ENCODE measurements at places on chromosomes 2 and 18.
A peak's percentile ranks its signal among the peaks of the same experiment; 100 is the strongest.

GRCh38 chr2:16899958-16900357, 234.3 kb upstream of the CYRIA start:
- no peak for DNase-seq

- DNase-seq, result no peak
Observed at GRCh38 chr2:77005522-77005921, 516.7 kb downstream of the LRRTM4 start.

GRCh38 chr2:156437272-156437930, 1.2 kb downstream of the GPD2 start:
- DNase-seq, result no peak

- no peak for DNase-seq
Observed at GRCh38 chr18:58078889-58079573, 35.0 kb downstream of the NEDD4L start.

- DNase-seq, result no peak
Observed at GRCh38 chr2:127078666-127079270, 28.2 kb downstream of the BIN1 start.

DNA sequence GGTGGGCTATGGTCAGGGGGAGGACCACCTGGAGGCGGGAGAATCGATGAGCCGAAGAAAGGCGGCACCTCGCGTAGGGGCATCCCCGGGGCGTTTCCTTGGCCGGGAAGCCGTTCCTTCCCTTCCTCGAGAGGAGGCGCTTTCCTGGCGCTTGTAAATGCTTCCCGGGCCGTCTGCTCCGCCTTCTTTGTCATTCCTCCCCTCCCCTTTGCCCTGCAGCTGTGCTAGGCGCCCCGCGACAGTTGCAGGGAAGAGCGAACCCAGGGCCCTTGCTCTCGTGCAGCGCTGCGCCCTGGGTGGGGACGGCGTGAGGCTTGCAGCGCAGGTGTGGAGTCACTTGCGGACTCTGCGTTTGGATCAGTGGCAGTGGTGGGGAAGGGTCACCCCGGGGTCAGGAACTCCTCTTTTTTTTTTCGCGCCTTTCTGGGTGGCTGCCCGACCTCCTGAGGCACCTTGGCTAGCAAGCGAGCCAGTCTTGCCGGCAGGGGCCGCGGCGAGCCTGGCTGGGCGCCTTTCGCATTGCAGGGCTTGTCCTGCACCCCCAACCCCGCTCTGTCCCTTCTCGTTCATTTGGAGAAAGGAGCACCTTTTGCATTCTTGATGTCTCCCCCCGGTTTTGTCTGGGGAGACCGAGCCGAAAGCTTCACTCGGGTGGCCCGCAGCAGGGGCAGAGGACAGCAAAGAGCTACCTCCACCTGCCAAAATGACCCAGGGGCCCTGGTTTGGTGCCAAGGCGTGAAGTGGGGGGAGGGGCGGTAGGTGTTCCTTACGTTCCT, 858 bp downstream of the KCNS3 start:
- DNase-seq, result peak; percentile 63

- DNase-seq, result no peak
Observed at GRCh38 chr2:198326431-198326830, 522.0 kb downstream of the PLCL1 start.

DNA sequence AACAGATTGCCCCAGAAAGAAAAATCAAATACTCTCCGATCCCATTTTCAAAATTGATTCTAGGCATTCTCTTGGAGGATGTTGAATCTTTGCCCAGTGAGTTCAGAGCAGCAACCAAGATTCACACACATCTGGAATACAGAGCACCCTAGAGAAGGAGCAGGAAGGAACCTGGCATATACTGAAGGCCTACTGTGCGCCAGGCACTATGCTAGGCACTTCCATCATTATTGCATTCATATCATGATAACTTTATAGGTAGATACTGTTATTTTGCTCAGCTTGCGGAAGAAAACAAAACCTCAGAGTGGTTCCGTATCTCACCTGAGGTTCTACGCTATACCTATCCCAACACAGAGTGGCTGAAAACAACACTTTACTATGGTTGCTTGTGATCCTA, 160.3 kb upstream of the SERTAD2 start:
- DNase-seq, result no peak

DNA sequence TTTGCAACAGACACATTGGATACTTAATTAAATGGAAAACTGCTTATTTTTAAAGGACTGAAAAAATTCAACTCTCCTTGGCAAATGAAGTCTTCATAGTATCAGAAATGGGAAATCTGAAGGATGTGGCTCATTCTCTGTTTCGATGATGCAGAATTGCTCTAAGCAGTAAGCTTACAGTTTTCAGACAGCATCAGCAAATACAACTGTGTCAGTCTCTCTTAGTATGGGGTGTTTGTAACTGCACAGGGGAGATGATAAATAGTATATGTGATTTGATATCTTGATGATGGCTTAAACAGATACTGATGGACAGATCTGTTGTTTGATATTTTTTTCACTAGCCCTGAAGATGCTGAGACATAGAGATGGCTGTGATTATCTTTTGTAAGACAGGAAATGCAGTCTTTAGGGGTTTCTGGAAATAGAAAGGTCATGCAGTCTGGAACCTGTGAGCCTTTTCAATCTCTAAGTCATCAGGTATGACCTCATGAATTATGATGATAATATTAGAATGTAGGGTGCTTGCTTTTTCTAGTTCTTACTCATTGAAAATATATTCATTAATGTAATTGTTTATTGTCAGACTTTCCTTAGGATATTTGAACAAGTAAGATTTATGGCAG, 84.2 kb downstream of the SLC4A10 start:
- DNase-seq, result no peak

DNA sequence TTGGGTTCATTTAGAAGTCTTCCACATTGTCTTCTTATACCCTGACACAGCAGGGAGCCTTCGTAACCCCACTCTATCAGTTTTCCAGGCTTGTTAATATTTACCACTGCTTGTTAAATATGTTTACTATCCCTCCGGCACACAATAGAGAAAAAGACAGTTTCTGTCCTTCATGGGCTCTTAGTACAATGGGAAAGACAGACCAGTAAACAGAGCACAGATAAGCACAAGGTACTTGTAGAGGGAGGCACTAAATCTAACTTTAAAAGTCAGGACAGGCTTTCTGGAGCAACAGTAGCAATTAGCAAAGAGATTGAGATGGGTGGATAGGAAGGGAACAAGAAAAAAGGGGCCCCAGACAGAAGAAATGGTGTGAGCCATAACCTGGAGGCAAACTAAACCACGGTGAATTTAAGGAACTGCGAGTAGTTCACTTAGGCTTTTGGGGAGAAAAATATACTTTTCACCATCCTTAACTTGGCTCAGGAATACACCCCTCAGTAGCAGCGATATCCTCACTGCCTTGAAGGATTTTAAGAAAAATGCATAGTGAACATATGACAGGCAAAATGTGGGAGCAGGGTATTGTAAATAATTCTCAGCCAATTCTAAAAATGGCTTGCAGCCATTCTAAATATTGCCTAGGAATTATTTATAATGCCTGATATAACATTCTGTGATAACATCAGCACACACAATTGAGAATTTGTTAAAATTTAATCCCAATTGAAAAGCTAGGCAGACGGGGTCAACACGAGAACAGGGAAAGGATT, 383.7 kb downstream of the CDH2 start:
- DNase-seq, result no peak

DNA sequence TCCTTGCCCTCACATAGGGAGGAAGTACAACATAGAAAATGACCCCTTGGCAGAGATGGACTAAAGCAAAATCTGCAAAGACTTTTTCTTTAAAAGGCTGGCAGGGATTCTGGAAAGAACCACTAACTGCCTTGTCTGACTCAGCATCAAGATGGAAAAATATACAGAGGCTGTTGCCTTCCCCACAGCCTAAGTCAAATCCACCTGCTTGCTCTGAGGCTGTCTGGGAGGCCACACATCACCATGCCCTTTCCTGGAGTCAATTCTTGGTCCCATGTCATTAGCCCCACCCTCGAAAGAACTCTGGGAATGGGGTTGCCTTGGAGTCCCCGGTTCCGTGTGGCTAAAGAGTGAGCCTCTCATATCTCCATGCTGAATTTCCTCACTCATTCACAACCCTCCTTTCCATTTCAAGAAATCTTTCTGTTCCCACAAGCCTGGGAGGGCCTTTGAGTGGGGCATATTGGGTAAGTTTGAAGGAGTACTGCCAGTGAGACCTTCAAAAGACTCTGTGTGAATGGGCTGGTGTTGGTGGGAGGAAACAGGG, 39.4 kb downstream of the BMP10 start:
- no peak for DNase-seq

GRCh38 chr2:41913311-41913710, 134.5 kb upstream of the PKDCC start:
- no peak for DNase-seq

All from T1000 (cell line).